ENCODE measurements at places on chromosomes 5 and 9. TPM values are rescaled to one million over a fixed set of nuclear protein-coding genes. Genes with fewer than 3 reads are reported as not detected.

Gene TMEM232
- total RNA-seq: 3.1 TPM

Gene CENPH
- total RNA-seq: 0.33 TPM

Gene PRELID2
- total RNA-seq: 22.4 TPM

Gene HTR4
- total RNA-seq: not detected

DNA sequence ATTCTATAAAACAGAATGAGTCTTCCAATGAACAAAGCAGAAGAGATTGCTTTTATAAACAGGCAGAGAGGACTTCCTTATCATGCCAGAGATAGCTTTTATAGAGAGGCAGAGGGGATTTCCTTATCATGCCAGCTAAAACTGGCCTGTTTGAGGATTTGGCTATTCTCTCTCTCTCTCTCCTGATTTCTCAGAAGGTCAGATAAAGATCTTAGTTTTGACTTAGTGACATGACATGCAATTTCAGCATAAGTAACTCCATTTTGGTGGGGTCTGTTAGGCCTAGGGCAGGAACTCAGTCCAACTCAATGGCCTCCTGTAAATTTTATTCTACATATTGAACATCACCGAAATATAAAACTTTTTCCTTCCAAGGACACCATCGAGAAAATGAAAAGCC is 31.5 kb upstream of the DENND4C start:
- H3K27me3 ChIP-seq: no peaks in the 10 kb centered on the region
- no peak overlapping the region for H3K4me3 ChIP-seq
- no peak for DNase-seq
- H3K4me1 ChIP-seq: peaks cover 27% of the 10 kb centered on the region
- H3K27ac ChIP-seq: no peak overlapping the region

- no peak overlapping the region for H3K4me3 ChIP-seq
- no peak for DNase-seq
- H3K27ac ChIP-seq: no peak overlapping the region
These were observed 72.9 kb downstream of the ANGPTL2 start for GRCh38 chr9:127049581-127049980.

- H3K27ac ChIP-seq: no peak overlapping the region
- no peak for DNase-seq
- H3K36me3 ChIP-seq: no peaks in the 10 kb centered on the region
- H3K4me1 ChIP-seq: no peaks in the 10 kb centered on the region
These were observed 333.6 kb upstream of the CCNH start for GRCh38 chr5:87746341-87746740.

DNA sequence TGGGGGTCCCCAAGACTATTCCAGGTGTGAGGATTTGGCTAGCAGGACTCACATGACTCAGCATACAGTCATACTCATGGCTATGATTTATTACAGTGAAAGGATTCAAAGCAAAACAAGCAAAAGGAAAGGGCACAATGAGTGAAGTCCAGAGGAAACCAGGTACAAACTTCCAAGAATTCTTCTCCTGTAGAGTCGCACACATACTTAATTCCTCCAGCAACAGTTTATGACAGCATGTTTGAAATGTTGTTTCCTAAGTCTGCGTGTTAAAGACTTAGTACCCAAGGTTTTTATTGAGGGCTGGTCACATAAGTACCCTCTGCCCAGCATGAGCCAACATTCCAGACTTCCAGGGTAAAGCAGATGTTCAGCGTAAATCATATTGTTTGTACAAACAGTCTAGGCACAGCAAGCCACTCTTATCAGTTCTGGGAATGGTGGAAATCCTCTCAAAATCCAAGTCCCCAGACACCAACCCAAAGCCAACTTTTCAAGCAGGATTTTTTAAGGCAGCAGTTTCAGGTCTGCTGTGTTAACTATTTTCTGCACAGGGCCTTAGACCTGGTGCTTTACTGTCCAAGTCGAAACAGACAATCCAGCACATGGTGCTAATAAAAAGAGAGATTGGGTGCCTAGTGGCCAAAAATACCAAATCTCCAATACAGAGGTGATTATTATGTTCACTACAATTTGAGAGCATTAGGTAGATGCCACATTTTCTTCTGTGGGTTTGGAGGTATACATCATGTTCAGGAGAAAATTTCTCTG is 18.6 kb upstream of the RICTOR start:
- no peak overlapping the region for H3K4me3 ChIP-seq
- no peaks in the 10 kb centered on the region for H3K4me1 ChIP-seq
- no peaks in the 10 kb centered on the region for H3K36me3 ChIP-seq
- no peak overlapping the region for H3K27ac ChIP-seq
- no peaks in the 10 kb centered on the region for H3K27me3 ChIP-seq

- H3K27me3 ChIP-seq: no peaks in the 10 kb centered on the region
- no peak overlapping the region for H3K27ac ChIP-seq
- no peak overlapping the region for H3K4me3 ChIP-seq
- DNase-seq: no peak
- no peaks in the 10 kb centered on the region for H3K36me3 ChIP-seq
- H3K4me1 ChIP-seq: no peaks in the 10 kb centered on the region
These were observed 15.9 kb downstream of the FBXW5 start for GRCh38 chr9:136928591-136928990.

DNA sequence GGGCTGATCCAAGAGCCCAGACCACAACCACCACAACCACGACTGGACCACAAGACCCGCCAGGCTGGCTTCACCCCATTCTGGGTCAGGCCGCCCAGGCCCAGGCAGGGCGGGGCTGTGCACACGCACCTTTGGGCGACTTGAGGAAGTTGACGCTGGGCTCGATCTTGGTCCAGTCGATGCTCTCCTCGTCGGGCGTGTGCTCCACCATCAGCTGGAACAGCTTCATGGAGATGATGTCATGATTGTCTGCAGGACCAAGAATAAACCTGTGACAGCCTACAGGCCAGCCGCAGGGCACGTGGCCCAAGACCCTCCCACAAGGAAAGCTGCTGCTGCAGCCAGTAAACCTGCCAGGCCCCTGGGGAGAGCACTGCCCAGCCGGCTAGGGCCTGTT is 17.3 kb downstream of the LMAN2 start:
- H3K4me1 ChIP-seq: peaks cover 10% of the 10 kb centered on the region
- H3K27me3 ChIP-seq: no peaks in the 10 kb centered on the region
- no peak overlapping the region for H3K4me3 ChIP-seq
- no peak overlapping the region for H3K27ac ChIP-seq
- H3K36me3 ChIP-seq: peaks cover 39% of the 10 kb centered on the region
- no peak for DNase-seq

- no peak for DNase-seq
- no peaks in the 10 kb centered on the region for H3K27me3 ChIP-seq
- H3K4me1 ChIP-seq: no peaks in the 10 kb centered on the region
- H3K4me3 ChIP-seq: no peak overlapping the region
- no peaks in the 10 kb centered on the region for H3K36me3 ChIP-seq
These were observed 68.4 kb upstream of the NR3C1 start for GRCh38 chr5:143471666-143472464.

DNA sequence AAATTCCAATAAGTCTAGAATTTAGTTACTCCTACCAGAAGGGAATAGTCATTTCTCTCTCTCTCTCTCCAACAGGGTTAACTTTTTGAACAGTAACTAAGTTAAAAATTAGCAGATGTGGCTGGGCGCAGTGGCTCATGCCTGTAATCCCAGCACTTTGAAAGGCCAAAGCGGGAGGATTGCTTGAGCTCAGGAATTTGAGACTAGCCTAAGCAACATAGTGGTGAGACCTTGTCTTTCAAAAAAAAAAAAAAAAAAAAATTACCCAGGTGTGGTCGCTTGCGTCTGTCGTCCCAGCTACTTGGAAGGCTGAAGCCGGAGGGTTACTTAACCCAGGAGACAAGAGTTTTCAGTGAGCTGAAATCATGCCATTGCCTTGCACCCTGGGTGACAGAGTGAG is 639.7 kb downstream of the PTPRD start:
- no peak for DNase-seq
- H3K27me3 ChIP-seq: no peaks in the 10 kb centered on the region

- no peak for DNase-seq
- H3K4me1 ChIP-seq: no peaks in the 10 kb centered on the region
- no peak overlapping the region for H3K4me3 ChIP-seq
- no peaks in the 10 kb centered on the region for H3K36me3 ChIP-seq
- H3K27me3 ChIP-seq: no peaks in the 10 kb centered on the region
These were observed 119.6 kb upstream of the PITX1 start for GRCh38 chr5:135153661-135154060.

DNA sequence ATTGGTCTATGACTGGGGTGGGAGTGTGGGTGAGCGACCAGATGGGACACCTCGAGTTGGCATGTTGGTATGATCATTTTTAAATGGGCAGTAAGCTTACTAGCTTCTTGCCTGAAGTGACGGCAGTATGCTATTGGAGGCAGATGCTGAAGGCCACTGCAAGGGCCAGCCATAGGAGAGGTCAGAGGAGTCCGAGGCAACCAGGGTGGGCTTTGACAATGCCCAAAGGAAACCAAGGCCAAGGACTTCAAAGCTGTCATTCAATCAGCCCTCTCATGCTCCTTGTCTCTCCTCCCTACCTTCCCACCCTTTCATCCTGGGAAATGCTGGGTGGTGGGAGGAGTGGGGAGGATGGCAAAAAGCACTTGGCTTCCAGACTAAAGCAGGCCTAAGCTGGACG is 57.1 kb upstream of the GLRX start:
- DNase-seq: no peak
- no peaks in the 10 kb centered on the region for H3K27me3 ChIP-seq
- H3K4me3 ChIP-seq: no peak overlapping the region

DNA sequence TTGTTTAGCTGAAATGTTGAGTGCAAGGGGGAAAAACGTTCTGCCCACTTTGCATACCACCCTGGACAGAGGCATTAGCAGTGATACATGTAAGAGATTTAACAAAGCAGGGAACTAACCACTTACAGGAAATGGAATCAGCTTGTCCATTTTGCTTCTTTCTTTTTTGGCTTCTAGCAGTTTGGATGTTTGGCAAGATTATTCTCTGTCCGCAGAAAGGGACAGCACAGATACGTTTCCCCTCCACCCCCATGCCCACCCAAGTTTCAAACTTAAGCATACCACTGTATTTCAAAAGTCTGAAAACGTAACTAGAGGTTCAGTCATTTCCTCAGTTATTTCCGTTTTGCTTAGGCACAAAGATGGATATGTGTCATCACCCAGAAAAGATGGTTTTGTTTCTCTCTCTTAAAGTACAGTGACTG is 118.4 kb downstream of the GDNF start:
- DNase-seq: no peak
- H3K27me3 ChIP-seq: no peaks in the 10 kb centered on the region
- H3K36me3 ChIP-seq: no peaks in the 10 kb centered on the region
- no peak overlapping the region for H3K4me3 ChIP-seq
- no peak overlapping the region for H3K27ac ChIP-seq
- H3K4me1 ChIP-seq: peaks cover 18% of the 10 kb centered on the region

DNA sequence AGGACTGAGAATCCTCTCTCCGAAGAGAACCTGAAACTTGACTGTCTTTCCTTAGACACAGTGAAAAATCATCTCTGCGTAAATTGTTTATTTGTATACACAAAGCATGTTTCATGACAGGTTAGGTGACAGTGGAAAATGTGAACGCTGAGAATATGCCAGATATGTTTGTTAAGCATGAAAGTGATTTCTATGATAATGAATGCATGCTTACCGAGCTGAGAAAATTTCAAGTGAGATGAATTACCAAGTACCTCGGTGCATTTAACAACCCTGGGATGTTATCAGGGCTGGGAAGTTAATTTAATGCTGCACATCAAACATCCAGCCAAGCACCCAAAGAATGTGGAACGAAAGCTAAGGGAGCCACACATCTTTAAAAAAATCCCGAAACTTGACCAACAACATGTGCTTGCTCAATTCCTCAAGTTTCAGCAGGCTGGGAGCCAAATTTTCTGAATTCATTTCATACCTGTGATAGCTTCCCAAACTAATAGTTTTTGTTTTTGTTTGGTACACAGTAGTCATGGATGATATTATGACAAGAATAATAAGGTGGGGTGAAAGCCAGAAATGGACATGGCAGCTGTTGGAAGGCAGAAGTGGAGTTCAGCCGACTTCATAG is 336.9 kb downstream of the ARHGEF28 start:
- H3K36me3 ChIP-seq: no peaks in the 10 kb centered on the region
- peak overlapping the region; percentile 23 for H3K27ac ChIP-seq
- no peak overlapping the region for H3K4me3 ChIP-seq
- no peaks in the 10 kb centered on the region for H3K27me3 ChIP-seq
- H3K4me1 ChIP-seq: no peaks in the 10 kb centered on the region
- peak; percentile 59 for DNase-seq

GRCh38 chr5:2178528-2178927 is 295.8 kb upstream of the IRX4 start:
- no peak for DNase-seq
- no peaks in the 10 kb centered on the region for H3K4me1 ChIP-seq

- no peak for DNase-seq
- H3K27me3 ChIP-seq: no peaks in the 10 kb centered on the region
- H3K4me1 ChIP-seq: no peaks in the 10 kb centered on the region
- H3K27ac ChIP-seq: no peak overlapping the region
- H3K4me3 ChIP-seq: no peak overlapping the region
- no peaks in the 10 kb centered on the region for H3K36me3 ChIP-seq
These were observed 270.2 kb upstream of the RASA1 start for GRCh38 chr5:86997516-86997915.

DNA sequence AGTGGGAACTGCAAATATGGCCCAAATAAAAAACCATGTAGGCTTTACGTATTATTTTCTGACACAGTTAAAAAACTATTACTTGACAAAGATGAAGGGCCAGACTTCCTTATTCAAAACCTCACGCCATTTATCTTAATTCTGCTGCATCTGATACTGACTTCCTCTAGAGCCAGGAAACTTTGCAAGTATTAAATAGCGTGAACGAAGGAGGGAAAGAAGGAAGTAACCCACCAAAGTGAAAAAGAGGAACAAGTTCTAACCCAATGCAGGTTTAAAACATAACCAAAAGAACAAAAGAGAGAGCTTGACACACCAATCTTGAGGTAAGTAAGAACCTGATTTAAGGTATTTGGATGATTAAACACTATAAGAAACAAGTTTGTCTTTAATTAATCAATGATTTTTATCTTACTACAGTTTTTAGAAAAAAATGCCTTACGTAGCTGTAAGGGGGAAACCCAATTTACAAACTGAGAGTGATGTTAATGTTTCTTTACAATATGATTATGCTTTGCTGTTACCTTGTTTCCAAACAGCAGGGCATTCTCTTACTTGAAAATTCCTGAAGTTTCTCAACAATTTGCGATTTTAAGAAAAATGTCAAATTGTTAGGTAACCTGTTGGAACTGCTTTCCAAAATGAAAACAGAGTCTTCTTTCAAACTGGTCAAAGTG is at the start of gene GAPT:
TSS of gene GAPT (plus strand) at position 220 of the 677 bp plus-strand sequence. CDS start 3,102 bp downstream, outside the sequence.
- H3K4me1 ChIP-seq: no peaks in the 10 kb centered on the region
- H3K36me3 ChIP-seq: no peaks in the 10 kb centered on the region
- peaks cover 4% of the 10 kb centered on the region for H3K27me3 ChIP-seq
- no peak within 1 kb of the TSS for H3K4me3 ChIP-seq
- no peak for DNase-seq
- no peak within 1 kb of the TSS for H3K27ac ChIP-seq

DNA sequence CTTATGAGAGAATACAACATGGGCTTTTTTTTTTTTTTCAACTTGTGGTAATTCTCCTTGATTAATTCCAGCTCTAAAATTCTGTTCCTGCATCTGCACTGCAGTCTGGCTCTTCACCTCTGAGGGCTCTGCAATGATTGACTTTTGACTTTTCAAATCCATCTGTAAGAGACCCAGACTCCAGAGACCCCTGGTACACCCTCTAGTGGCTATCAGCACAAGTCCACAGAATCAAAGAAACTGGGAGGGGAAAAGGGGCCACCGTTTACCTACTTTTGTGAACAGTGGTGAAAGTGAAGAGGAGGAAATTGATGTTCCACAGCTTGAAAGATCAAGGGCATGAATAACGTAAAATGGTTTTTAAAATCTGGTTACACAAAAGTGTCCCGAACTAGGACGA is 151.6 kb downstream of the SLIT3 start:
- H3K27me3 ChIP-seq: no peaks in the 10 kb centered on the region
- no peaks in the 10 kb centered on the region for H3K4me1 ChIP-seq
- H3K27ac ChIP-seq: no peak overlapping the region
- H3K4me3 ChIP-seq: no peak overlapping the region
